ENCODE measurements at places on chromosomes 12 and 14.

- DNase-seq: no peak
Measured at GRCh38 chr12:65902500-65902899, 78.2 kb downstream of the HMGA2 start.

DNA sequence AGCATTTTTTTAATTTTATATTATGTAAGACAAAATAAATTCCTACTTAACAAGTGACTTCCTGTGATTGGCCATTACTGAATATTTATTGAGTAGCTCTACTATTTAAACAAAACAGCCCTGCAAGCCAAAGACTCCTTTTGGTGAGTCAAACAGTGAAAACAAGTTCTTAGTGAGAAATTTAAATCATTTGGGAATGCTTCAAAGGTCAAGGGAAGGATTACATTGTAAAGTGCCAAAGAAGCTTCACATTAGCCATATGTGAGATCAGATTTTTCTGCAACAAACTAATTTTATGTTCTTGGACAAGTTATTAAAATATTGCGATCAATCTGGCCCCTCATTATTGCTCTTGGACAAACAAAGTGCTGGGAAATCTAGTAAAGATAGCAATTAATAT is 795.4 kb upstream of the MGAT4C start:
- no peak for DNase-seq

DNA sequence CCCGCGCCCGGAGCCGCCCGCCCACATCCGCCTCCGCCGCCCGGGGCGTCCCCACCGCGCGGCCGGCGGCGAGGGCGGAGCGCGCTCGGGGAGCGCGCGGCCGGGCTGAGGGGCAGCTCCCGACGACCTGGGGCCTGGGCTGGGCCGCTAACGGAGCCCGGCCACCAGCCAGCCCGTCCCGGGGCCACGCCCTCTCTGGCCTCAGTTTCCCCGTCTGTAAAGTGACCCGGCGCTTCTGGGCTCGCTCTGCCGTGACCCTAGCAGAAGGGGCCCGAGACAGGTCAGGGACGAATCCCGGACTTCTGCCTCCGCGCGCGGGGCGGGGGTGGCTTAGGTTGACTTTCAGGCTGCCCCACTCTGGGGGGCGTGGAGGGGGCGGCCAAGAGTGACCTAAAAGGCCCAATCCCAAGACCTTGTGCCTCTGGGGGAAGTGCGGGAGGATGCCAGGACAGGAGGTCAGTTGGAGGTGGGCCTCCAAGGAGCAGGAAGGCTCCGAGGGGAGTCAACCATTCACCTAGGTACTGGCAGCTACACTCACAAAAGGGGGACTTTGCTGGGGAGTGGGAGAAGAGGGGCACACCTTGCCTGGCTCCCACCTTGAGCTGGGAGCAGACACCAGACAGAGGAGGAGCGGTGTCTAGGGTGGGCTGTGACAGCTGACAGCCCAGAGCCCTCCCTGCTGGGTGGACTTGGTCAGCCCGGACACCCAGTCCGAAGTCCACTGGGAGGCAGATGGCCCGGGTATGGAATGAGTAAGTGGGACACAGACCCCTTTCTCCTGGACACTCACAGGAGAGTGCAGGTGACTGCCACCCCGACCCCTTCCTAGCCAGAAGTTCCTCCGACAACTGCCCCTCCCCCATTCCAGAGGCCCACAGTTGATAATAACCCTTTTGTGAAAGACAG is 486 bp upstream of the AKT1 start:
- DNase-seq: no peak

GRCh38 chr12:83800022-83800421 is 1112.6 kb downstream of the SLC6A15 start:
- DNase-seq: no peak

DNA sequence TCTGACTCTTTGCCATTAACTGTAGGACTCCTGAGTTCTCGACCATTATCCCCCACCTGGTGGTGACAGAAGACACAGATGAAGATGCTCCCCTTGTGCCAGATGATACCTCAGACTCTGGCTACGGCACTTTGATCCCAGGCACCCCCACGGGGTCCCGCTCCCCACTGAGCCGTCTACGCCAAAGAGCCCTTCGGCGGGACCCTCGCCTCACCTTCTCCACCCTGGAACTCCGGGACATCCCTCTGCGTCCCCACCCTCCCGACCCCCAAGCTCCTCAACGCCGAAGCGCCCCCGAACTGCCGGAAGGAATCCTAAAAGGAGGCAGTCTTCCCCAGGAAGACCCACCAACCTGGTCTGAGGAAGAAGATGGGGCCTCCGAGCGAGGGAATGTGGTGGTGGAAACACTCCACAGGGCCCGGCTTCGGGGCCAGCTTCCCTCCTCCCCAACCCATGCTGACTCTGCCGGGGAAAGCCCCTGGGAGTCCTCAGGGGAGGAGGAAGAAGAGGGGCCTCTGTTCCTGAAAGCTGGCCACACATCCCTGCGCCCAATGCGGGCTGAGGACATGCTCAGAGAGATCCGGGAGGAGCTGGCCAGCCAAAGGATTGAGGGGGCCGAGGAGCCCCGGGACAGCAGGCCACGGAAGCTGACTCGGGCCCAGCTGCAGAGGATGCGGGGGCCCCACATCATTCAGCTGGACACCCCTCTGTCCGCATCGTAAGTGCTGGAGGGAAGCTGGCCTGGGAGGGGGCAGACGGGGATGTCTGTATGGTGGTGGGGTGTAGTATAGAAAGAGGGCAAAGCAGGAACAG is 14.4 kb downstream of the TNFRSF1A start:
- DNase-seq: no peak

DNA sequence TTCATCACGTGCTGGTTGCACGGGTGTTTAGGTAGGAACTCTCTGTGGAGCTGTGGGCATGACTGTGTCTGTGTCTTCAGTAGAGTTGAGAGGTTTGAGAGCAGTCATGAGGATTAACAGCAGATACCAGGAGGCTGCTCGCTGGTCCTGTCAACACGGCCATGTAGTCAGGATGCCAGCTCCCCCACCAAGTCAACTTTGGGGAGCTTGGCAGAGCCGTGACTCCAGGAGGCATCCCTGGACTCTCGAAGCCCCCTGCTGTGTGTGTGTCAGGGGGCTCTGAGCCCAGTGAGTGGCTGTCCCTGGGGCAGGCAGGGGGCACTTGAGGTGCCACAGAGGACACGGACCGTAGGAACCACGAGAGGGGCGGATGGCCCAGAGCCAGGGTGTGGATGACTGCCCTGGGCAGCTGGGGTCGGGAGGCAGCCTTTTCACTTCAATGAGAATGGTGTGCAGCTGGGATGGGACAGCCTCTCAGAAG is 7.2 kb upstream of the GPR132 start:
- DNase-seq: peak; percentile 61

DNA sequence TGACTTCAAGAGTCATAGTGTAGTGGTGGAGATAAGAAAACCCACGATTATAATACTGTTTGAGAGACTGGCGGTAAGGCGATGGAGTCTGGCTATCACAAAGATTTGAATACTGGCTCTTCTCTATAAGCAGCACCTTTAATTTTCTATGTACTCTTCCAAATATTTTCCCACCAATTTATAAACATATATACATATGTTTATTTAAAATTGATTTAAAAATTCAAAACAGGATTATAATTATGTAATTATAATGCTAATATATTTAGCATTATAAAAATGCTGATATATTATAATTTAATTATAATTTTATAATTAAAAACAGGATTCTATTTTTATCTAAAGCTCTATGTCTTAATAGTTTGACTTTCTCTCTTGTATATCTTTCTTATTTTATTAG is 15.4 kb upstream of the DCD start:
- DNase-seq: no peak

GRCh38 chr12:98714426-98714825 is 69.3 kb downstream of the APAF1 start:
- no peak for DNase-seq

DNA sequence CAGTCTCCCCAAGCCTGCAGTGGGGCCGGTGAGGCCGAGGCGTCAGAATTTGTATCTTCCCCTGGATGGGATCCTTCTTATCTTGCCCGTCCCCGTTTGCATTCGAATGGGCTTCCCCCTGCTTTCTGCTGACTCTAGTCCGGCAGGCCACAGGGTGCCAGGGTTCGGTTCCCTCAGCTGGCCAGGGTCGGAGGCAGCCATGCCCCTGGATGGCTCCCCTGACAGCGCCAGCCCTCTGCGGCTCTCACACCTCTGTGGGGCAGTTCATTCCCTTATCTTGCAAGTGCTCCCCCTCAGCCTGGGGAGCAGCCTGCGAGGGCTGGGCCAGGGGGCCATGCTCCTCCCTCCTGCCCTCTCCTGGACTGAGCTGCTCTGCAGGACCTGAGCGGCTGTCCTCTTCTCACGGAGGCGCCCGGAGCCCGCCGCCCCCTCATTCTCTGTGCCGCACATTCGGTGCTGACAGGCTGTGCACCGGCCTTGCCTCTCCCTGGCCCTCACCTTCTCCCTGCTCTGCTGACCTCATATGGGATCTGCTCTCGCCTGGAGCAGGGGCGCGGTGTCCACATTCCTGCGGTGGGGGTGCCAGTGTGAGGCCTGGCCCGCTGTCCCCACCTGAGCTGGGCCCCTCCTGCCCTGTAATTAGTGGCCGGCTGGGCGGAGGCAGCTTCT is 32.8 kb downstream of the KIF26A start:
- no peak for DNase-seq

- peak; percentile 49 for DNase-seq
Measured at GRCh38 chr14:71355324-71356201, 448.3 kb downstream of the PCNX1 start.

DNA sequence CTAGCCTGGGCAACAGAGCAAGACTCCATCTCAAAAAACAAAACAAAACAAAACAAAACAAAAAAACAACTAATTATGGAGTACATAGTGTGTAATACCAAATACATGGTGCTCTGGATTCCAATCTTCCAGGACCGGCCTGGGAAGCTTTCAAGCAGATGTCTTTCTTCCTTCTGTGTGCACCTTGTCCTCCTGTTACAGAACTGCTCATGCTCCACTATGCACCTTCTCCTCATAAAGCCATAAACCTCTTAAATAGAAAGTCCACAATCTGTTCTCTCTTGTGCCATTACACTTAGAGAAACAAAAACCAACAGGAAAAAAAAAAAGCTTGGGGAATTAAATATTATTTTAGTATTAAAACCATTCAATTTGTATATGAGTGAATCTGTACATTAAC is 12.5 kb downstream of the MOK start:
- DNase-seq: no peak

- no peak for DNase-seq
Measured at GRCh38 chr14:87066221-87066817, 926.7 kb downstream of the GALC start.

- no peak for DNase-seq
Measured at GRCh38 chr12:121955258-121956237, 37.2 kb downstream of the CFAP251 start.

DNA sequence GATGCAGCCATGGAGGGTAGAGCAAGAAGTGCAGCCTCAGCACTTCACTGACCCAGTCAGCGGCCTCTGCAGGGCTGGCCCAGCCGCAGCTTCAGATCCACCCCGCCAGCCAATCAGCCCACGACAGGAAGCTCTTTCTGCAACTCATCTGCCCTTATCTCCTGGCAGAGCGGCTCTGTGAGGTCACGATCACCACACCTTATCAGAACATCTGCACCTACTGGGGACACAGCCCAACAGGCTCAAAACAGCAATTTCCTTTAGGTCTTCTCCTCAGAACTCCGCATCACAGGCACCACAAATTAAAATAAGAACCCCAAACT is 287.3 kb downstream of the BCL11B start:
- DNase-seq: no peak

DNA sequence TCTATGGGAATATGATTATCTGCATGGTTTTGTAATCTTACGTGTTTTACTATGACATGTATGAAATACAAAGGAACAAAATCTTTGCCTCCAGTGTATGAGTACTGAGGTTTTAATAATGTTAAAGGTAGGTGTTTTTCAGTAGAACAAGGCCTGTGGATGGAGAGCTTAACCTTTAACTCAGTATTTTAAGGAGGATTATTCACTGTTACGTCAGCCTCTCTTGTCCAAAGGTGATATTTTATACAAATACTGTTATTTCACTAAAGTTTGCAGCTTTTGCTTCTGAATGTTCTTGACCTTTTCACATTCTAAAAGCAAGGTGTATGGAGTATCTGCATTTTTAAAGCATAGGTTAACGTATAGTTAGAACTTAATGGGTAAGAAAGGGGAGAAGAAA is 195.3 kb downstream of the ERC1 start:
- DNase-seq: no peak

GRCh38 chr12:78470354-78471195 is 394.0 kb upstream of the SYT1 start:
- no peak for DNase-seq

- no peak for DNase-seq
Measured at GRCh38 chr12:118353721-118354120, 19.0 kb downstream of the TAOK3 start.

- DNase-seq: no peak
Measured at GRCh38 chr14:91893007-91893406, 25.7 kb upstream of the TC2N start.

GRCh38 chr14:54756656-54757392 is 145.8 kb downstream of the GCH1 start:
- DNase-seq: peak; percentile 32

GRCh38 chr12:105461271-105461943 is 130.9 kb downstream of the C12orf75 start:
- DNase-seq: no peak

- no peak for DNase-seq
Measured at GRCh38 chr14:23380197-23380914, 3.5 kb downstream of the CMTM5 start.

DNA sequence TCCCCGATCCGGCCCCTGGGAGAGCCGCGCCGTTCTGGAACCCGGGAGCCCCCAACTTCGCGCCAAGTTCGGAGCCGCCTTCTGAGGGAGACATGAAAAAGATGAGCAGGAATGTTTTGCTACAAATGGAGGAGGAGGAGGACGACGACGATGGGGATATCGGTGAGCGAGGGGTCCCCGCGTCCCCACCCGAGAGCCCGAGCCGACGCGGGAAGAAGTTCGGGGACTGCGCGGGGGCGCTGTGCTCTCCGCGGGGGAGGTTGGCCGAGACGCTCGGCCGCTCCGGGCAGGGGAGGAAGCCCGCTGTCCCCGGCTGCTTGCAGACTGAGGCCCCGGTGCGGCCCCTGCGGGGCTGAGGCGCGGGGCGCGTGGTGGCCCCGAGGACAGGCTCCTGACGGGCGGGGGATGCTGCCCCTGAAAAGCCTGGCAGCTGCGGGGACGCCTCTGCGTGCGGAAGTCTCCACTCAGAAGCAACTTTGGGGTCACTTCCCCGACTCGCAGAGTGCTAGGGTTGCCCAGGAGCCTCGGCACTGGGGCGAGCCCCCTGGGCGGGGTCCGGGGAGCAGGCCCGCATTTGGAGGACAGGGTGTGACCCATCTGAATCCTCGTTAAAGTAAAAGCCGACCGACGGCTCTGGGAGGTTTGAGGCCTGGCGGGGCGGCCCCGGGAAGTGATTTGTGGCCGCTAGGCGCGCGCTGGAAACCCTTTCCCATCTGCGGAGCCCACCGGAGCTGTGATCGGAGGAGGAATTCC is 511 bp downstream of the ANO6 start:
- DNase-seq: peak; percentile 78
